ENCODE measurements at places on chromosomes 7 and 10.

GRCh38 chr10:93478873-93479272 lies 3.3 kb downstream of the MYOF start:
- DNase-seq, result no peak

GRCh38 chr7:29444267-29444666 lies 119.4 kb upstream of the PRR15 start:
- no peak for DNase-seq

- DNase-seq, result no peak
Measured at GRCh38 chr7:45069444-45070253, 19.1 kb downstream of the NACAD start.

DNA sequence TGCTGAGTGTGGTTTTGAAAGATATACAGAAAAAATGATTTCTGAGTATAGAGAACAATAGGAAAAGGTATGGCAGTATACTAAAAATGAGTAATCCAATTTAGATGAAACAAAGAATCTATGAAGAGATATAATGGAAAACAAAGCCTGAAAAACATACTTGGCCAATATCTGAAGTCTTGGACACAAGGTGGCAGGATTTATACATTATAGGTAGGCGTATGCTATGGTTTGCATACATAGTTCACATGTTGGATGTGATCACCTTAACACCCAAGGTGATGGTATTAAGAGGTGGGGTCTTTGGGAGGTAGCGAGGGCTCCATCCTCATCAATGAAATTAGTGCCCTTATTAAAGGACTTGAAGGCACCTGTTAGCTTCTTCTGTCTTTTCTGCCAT lies 34.5 kb upstream of the BPGM start:
- no peak for DNase-seq

- DNase-seq, result no peak
Measured at GRCh38 chr7:42693722-42694121, 218.1 kb downstream of the C7orf25 start.

DNA sequence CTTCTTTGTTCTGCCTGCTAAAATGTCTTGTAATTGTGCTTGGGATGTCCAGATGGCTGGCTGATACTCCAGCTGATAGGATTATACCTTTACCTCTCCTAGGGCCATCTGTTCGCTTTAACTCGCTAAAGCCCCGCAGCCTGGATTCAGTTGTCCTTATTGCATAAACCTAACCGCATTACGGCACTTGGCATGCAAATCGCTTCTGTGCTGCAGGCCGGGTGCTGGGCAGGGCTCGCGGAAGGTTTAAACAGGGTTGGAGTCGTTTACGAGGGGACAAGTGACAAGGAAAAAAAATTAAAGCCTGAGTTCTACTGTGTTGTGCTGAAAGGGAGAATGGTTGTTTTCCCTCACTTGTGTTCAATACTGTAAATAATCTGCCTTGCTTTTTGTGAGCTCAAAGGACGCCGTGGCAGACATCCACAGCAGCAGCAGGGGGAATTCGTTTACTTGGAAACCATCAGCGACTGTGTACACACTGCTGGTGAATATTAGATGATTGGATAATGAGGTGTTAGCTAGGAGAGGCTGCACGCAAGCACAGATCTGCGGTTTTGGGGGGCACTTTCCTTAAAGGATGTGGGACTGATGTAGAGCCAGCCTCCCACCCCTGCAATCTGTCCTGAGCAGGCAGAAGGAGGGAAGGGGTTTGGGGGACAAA lies 93.0 kb downstream of the EBF3 start:
- no peak for DNase-seq

DNA sequence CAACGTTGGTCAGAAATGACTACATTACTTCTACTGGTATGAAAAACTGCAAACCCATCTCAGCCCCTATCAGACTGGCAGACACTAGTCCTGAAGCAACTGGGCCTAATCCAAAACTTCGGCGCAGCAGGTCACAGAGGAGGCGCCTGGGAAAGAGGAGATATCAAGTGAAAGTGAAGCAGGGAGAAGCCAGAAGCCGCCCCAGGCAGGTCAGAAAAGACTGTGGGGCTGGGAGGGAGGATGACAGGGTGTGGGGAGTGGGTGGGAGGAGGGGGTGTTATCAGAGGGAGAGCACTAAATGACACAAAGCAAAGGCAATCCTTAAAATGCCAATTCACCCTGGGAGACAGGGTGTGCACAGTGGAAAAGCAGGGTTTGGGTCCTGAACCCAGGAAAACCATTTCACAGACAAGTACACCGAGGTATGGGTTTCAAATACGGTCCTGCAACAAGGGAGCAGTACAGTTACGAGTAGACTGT lies 731 bp downstream of the CHCHD3 start:
- DNase-seq, result no peak

DNA sequence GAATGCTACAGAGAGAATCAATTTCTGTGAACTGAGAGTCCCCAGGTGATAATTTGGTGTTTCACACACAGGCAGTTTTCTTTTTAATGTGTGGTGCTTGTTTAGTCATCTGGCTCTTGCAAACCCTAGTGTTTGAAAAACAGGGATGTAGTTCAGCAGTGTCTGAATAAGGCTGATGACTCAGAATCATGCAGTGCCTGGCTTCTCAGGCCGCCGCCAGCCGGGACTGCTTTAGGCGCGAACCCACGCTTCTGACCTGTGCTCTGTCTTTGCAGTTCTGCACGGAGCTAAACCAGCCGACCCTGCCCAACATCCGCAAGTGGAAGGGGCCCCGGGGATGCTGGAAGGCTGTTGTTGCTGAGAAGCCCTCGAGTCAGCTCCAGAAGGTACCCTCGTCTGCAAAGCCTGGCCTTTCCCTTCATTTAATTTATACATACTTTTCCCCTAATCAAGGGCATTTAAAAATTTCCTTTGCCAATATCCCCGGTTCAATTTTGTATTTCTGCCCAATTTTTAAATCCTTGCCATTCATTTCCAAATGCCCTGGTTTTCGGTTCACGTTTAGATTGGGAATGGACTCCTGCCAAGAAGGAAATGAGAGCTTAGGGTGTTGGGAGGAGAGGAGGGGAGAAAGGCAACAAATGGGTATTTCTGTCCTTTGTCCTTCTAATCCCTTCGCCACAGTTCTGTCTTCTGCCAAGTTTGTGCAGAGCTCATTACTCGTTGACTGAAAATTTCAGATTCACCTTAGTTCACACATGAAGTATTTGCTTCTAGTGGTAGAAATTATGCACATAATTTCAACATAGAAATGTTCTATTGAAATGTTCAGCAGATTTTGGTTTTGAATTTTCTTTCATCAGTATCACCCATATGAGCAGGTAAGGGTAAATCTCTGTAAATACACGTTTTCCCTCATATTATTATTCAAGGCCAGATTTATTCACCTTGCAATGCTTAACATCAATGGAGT lies 108.5 kb upstream of the ANLN start:
- DNase-seq, result no peak

DNA sequence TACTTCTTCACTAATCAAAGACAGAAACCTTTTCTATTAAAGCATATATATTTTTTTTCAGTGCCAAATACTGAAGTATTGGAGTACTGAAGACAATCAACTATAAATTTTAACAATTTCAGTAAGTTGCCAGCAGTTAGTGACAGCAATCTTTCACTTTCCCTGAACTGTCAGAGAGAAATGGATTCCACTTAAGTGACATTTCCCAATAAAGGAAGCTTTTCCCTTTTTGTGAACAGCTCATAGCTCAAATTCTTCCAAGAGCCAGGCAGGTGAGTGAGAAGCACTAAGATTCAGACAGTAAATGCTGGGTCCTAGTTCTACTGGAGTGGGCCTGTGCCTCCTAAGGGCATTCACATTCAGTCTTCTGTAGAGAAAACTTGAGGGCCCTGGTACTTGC lies 142.0 kb downstream of the SRPK2 start:
- DNase-seq, result no peak

DNA sequence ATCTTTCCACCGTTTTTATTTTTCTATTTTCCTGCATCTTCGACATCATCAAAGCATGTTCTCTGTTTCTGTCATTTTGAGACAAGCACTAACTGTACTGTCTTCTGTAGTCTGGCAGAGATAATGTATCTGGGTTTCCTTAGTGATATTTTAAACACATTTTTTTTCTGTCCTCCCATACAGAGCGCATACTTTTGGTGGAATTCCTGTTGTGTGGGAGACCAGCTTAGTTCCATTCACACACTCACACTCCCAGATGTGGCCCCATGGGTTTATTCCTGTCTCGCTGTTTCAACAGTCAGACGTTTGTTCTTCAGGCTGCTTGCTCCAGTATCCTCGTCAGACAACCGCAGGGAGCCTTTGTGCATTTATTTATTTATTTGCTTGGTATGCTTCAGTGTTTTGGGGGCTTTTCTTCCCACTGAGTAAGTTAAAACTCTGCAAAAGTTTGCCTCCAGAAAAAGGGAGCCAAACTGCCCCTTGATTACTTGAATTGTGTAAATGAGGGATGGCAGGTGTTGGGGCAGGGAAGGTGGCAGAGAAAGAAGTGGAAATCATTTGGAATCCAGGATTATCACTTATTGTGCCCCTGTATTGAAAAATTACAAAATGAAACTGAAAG lies 456.8 kb upstream of the KLF6 start:
- DNase-seq, result no peak

DNA sequence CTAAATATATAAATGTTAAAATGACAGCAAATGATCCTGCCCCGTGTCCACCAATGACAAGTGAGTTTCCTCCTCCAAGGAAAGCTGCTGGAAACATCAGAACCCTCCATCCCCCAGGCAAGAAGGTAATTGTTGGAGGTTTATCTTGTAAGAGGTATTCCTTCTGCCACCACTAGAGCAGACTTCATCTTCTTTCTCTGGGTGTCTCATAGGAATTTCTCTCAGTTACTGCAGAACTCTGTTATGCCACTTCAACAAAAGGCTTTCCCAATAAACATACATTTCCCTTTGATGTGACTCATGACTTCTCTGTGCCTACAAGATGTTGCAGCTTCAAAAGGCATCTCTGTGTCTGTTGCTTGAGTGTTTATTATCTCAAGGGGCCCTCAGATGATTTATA lies 279.1 kb downstream of the BMPER start:
- no peak for DNase-seq

DNA sequence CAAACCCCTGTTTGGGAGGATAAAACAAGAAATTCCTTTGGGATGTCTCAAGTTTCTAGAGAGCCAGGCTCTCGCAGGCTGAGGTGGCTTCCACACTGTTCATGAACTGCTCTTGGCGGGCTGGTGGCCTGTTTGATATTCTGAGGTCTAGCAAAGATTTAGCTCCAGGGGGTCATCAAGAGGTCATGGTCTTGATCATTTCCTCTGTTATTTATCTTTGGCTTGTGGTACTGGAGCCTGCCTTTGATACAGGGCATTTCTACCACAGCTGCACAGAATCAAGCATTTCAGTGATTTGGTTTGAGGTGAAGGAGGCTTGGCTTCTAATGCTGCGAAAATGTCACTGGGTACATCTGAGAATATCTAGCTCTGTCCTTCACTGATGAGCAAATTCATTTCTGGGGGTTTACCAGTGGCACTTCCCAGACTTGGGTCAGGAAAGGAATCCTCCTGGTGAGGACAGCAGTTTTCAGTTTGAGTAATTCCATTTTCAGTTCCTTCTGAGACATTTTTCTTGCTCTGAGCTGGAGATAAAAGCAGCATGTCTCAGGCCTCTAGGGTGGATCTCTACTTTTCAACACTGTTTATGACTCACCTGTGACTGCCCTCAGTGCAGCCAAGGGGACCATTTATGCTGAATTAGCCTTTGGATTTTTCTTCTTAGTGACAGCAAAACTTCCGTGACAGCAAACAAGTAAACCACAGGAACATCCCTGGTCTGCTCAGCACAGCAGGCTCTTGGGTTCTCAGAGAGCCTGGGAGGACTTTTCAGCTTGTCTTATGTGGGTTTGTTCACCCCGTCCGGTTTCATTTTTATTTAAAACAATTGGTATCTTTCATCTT lies 312.0 kb downstream of the RNLS start:
- no peak for DNase-seq

DNA sequence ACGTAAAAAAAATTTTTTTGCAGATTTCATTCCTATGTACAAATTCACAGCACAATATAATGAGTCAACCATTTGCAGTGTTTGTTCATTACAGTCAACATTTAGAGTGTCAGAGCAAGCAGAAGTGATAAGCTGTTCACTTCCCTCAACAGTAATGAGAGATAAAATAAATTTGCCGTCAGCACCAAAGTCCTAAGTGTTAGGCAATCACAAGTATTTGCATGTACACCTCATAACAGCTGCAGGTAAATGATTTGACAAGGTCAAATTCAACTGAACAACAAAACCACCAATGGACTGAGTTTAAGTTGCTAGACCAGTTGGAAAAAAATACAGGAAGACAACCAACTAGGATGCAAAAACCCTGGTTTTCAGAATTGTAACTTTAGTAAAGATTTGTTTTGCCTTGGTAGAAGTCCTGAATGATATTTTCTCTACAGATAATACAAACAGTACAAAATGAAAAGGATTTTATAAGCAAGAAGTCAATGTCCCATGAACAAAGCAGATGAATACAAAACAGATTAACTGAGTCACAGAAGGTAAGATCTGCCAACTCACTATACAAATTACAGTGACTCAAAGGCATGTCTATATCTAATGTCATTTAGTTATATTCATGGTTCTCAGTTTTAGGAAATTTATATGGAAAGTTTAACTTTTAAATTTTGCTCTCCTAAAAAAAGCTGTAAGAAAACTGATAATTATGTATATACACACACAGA lies 10.4 kb downstream of the RAPGEF5 start:
- no peak for DNase-seq

GRCh38 chr7:83148776-83149175 lies 13.9 kb downstream of the PCLO start:
- no peak for DNase-seq

DNA sequence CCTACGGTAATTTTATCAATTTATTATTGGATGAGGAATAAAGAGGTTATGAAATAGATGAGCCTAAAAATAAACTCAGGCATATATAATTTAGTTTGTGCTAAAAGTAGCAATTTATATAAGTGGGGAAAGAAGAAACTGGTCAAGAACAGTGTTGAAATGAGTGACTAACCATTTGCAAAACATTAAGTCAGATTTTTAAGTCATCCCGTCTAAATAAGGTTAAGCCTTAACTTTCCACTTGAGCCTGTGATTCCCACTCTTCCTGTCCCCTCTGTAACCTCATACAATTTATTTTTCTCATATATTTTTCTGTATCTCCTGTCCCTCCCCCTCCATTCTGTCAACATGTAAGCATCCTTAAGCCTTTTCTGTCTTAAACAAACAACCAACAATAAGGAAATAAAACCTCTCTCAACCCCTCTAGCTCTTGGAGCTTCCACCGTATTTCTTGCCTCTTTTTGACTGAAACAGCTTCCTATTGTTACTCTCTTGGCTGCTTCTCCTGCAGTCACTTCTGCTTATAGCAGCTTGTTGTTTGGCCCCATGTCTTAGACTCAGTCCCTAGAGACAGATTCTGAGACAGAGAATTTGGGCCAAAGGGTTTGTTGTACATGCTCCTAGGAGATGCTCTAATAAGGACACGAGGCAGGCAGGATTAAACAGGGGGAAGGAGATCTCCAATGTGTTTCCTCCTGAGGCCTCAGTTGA lies 109.7 kb downstream of the GNAI1 start:
- no peak for DNase-seq

DNA sequence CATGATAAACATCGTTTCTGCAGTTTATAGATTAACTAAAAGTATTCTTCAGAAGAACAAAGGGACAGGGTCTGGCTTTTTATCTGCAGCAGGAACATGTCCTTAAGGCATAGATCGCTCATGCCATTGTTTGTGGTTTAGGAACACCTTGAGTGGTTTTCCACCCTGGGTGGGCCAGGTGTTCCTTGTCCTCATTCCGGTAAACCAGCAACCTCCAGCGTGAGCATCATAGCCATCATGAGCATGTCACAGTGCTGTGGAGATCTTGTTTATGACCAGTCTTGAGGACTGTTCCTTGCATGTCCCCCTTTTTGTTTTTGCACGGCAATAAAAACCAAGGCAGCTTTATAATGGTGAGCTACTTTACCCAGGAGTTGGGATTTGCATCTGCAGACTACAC lies 33.9 kb downstream of the STOX1 start:
- no peak for DNase-seq

GRCh38 chr10:8338177-8338766 lies 283.8 kb downstream of the GATA3 start:
- DNase-seq, result no peak
